ENCODE measurements at places on chromosomes 3 and 15.

DNA sequence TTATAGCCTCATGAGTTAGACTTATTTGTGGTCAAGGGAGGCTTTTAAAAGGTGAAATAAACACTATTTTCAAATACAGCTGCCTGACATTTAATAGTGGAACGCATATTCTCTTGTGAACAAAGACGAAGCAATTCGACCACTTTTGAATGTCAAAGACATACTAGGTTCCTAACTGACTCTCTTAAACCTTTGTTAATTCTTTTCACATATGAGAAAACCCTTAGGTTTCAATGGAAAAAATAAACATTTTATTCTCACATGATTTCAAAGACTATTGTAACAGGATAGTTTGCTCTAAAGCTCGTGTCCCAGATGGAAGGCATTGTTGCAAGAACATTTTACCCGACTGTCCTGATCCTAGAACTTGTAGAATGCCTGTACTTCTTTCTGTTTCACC, 74.8 kb upstream of the BOC start:
- no peak for DNase-seq

GRCh38 chr15:26981492-26981891, 10.5 kb downstream of the GABRG3 start:
- DNase-seq, result no peak

GRCh38 chr3:29644261-29644660, 363.4 kb downstream of the RBMS3 start:
- DNase-seq, result peak; percentile 22

DNA sequence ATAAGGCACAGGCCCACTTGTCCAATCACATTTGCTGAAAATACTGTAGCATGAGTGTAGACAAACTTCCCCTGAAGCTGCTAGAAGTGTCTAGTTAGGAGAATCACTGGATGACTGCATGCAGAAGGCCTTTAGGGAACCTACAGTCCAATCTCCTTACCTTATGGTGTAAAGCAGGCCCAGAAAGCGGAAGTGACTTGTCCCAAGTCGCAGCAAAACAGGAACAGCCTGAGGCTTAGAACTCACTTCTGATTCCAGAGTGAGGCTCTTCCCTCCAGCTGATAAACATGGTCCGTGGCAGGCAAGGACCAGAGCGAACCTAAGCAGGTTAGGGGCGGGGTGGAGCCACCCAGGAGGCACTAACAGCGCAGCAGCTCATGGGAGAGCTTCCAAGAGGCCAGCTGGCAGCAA, 2.5 kb downstream of the GRAMD2A start:
- no peak for DNase-seq

DNA sequence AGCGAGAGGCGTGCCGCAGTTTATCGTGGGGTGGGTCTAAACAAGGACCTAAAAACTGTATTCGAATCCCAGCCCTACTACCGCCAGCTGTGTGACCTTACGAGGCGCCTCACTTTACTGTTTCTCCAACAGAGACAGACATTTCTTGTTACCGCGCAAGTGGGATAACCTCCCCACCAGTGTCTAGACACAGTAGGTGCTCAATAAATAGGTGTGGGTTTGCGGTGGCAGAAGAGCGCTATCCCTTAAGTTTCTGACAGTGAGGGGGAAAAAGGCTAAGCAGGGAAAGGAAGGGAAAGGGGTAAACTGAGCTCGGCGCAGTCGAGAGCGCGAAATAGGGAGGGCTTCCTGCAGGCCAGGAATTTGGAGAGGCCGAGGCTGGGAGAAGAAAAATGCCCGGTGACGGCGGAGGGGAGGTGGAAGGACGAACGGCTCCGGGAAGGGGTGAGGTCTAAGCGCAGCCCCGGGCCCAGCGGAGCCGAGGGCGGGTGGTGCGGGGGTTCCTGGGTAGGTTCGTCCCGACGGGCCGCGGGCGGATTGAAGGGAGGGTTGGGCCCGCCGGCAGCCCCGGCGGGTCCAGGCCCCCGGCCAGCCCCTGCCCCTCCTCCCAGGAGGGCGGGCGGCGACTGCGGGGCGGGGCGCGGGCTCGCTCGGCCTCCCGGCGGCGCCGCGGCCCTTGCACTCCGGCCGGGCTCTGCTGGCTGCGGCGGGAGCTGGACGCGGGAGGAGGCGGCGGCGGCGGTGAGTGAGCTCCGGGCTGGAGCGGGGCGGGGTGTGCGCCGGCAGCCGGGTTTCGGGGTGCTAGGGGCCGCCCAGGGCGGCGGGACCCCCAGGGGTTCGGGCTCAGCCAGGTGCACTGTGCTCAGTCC, at the start of gene CGNL1:
Gene CGNL1 (plus strand): TSS at position 679 of the 869 bp plus-strand sequence. CDS start 61,495 bp downstream, outside the sequence.
- DNase-seq, result no peak

GRCh38 chr15:34716111-34716510, 38.7 kb downstream of the GJD2 start:
- no peak for DNase-seq

DNA sequence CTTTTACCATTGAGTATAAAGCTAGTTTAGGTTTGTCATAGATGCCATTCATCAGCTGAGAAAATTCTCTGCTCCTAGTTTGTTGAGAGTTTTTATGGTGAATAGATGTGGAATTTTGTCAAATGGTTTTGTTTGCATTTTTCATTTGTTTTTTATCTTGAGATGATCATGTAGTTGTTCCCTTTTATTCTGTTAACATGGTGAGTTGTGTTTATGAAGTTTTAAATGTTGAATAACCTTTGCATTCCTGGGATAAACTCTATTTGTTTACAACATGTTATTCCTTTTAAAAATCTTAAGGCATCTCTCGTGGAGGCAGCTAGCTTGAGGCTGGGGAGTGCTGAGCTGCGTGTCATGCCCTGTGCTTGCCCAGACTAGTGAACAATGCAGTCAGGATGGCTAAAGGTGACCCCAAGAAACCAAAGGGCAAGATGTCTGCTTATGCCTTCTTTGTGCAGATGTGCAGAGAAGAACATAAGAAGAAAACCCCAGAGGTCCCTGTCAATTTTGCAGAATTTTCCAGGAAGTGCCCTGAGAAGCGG, 48.5 kb downstream of the ANAPC13 start:
- DNase-seq, result peak; percentile 58

DNA sequence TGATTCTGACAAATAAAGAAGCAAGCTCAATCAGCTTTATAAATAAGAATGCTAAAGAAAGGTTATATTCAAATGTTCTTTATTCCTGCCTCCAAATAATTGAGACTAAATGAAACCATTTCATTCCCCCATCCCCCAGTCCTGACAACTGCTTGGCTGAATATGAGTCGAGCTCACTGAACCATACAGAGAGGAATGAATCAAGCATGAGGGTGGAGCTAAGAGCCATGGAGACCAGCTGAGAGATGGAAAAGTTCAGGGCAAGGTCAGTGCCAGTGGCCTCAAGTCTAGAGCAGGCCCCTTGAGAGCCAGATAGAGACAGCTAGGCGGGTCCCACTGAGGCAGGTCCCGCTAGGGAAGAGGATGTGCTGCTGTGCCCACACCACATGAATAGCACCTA, 188.7 kb upstream of the EIF1B start:
- DNase-seq, result no peak

DNA sequence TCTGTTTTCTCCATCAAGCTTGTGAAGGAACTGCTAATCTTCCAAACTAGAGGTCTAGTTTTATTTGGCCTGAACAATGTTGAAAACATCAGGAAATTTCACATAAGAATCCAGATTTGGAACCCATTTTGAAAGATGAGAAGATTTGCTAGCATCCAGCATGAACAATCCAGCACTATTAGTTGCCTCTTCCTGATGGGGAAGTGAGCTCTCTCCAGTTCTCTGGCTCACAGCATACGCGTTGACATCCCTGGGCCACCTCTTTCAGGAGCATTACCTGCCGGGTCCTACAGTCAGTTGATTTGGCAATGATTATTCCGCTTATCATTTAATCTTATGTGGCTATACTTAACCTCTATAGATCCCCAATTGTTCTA, 10.9 kb downstream of the GPR87 start:
- DNase-seq, result no peak

All from GM04503 (cell line).